ENCODE measurements at places on chromosomes 12 and 14. TPM values are rescaled to one million over a fixed set of nuclear protein-coding genes. Genes with fewer than 3 reads are reported as not detected.
A peak's percentile ranks its signal among the peaks of the same experiment; 100 is the strongest.

DNA sequence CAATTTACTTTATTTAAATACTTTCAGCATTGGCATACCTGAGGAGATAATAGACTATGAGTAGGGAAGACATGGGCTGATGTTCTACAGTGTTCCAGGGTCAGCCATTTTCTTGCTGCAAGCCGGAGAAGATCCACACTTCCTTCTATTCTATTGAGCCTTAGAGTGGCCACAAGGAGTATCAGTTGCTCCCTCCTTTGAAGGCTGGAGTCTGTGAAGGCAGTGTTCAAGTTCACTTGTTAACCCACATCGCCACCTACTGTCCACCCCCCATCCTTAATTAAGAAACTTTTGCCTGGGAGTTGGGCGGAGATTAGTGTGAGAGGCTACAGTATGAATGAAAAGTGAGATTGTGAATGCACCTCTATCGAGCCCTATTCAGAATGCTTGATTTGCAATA lies 666.6 kb downstream of the NRXN3 start:
- DNase-seq = no peak

- DNase-seq = no peak
These were observed 139.4 kb upstream of the CNTN1 start for GRCh38 chr12:40552868-40553267.

DNA sequence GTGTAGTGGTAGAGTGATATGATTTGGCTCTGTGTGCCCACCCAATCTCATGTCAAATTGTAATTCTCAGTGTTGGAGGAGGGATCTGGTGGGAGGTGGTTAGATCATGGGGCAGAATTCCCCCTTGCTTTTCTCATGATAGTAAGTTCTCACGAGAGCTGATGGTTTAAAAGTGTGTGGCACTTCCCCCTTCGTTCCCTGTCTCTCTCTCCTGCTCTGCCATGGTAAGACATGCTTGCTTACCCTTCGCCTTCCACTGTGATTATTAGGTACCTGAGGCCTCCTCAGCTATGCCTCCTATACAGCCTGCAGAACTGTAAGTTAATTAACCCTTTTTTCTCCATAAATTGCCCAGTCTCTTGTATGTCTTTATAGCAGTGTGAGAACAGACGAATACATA lies 115.7 kb upstream of the FUT8 start:
- DNase-seq = no peak

- no peak for DNase-seq
These were observed 16.1 kb upstream of the ATF1 start for GRCh38 chr12:50747817-50748216.

DNA sequence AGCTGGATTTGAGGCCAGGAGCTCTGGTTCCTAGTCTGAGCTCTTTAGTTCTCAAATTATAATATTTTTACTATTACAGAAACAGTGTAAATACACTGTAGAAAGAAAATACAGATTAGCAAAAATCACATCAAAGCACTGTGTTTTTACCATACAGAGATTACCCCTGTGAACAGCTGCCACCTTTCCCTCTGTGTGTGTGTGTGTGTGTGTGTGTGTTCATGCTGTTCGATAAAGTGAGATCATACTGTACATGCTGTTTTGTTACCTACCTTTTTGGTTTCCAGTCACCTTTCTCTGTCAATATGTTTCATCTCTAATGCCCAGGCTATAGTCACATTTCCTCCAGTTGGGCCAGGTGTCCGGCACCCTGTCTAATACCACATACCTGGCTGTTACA lies 26.9 kb downstream of the MVK start:
- no peak for DNase-seq

DNA sequence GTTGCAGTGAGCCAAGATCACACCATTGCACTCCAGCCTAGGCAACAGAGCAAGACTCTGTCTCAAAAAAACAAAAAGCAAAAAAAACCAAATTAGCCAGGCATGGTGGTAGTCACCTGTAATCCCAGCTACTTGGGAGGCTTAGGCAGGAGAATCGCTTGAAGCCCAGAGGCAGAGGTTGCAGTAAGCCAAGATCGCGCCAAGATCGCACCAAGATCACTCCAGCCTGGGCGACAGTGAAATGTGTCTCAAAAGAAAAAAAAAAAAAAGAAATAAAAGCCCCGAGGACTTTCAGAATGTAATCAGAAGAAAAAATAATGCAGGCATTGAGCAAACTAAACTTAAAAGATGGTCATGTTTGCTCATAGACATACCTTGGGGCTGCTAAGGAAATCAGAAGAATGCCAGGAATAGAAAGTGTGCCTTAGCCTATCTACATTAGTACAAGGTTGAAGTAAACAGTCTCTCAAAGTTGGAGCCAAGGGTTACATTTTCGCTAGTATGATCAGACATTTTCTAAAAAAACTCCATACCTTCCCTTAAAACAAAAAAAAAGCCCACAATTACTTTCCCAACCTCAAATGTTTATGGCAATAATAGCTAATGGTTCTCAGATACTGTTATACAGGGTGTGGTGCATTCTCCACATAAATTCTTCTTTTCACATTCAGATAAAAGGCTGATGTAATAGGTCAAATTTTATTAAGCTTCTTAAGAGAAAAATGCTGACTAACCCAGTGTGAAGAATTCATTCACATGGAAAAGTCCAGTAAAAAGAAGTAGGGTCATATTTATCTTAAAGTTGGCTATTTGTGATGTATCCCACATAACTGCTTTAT lies 15.8 kb downstream of the DTD2 start:
- DNase-seq = no peak

- DNase-seq = peak; percentile 56
These were observed 50.8 kb downstream of the DYNC1H1 start for GRCh38 chr14:102015045-102015685.

DNA sequence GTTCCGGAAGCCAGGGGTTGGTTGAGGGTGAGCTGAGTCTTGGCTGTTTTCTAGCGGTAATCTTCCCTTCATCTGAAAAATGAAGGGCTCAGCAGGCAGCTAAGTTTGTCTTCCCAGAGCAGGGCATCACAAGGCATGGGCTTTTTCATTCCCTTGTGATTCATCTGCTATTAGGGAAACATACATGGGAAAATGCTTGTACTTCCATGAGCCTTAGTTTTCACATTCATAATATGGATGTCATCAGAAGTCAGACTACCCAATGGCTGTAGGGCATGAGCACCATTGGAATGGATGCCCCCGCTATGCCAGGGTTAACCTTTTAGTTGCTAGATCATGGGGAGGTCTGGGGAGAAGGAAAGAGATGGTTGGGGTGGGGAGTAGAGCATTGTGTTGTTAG lies 18.7 kb downstream of the HELB start:
- no peak for DNase-seq

DNA sequence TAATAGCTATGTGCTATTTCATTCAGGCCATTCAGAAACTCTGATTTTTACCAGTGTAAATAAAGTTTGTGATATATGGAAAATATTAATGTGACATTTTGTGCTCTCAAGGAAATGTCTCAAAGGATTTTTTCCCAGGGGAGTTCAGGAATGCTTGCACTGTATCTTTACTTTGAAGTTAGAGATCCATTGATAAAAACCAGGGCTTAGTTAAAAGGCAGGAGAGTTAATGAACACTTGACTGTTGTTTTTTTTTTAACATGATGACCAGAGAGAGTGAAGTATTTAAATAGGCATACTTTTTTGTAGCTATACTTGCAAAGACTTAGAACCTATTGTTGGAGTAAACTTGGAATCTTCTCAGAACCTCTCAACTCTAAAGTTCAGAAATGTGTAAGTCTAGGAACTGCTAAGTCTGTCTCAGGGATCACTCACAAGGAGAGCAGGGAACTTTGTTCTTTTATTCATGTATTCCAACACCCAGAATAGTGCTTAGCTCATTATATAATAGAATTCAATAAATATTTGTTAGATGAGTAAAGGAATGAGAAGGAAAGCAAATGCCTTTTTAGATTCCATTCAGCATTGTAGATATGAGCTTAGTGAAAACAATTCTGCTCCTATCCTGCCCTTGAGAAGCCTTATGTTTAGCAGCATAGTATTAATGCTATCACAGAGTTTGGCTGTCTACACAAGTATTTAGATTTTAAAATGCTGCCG lies 117.5 kb downstream of the DAAM1 start:
- no peak for DNase-seq

AJUBA gene
- total RNA-seq = 5.1 TPM

GON7 gene
- 9.1 TPM for total RNA-seq

AQP6 gene
- total RNA-seq = 0.05 TPM

CIROP gene
- total RNA-seq = not detected

Data from posterior vena cava (tissue), 2 donors.